ENCODE measurements at places on chromosomes 2 and 18.

- no peak for DNase-seq
Measured at GRCh38 chr2:232875256-232876121, 5.4 kb downstream of the SNORC start.

DNA sequence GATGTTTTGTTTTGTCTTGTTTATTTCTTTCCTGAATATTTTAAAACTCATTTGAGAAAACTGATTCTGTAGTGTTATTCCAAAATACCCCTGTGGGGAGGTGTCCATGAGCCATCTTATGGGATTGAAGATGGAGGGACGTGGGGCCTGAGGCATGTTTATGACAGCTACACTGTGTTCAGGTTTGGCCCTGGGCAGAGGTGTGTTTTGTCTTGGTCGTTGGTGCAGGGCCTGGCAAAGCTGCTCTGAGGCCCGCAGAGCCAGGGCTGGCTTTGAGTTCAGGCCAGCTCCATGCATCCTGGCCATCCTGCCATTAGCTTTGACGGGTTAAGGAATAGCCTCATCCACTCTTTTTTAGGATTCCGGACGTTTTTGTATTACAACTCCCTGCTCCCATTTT lies 68.9 kb downstream of the TMEM18 start:
- DNase-seq, result no peak

DNA sequence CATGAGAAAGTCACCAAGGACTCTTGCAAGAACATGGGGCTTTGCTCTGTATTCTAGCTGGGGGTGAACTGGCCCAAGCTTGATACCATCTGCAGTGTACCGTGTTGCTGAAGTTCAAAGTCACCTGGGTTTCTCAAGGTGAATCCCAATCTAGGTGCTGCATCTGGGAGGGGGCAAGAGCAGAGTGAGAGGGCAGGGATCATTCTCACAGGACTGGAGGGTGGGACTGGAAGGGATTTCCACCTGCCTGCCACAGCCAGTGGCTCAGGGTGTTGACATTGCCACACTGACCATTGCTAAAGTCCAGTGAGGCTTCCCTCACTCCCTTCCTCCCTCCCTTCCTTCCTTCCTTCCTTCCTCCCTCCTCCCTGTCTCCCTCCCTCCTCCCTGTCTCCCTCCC lies 98.7 kb downstream of the MYCN start:
- no peak for DNase-seq

- DNase-seq, result no peak
Measured at GRCh38 chr2:205218056-205218455, 464.2 kb upstream of the NRP2 start.

- no peak for DNase-seq
Measured at GRCh38 chr2:29447513-29447912, 332.3 kb downstream of the CLIP4 start.

GRCh38 chr2:200702646-200703118 lies 109.0 kb upstream of the BZW1 start:
- DNase-seq, result no peak

DNA sequence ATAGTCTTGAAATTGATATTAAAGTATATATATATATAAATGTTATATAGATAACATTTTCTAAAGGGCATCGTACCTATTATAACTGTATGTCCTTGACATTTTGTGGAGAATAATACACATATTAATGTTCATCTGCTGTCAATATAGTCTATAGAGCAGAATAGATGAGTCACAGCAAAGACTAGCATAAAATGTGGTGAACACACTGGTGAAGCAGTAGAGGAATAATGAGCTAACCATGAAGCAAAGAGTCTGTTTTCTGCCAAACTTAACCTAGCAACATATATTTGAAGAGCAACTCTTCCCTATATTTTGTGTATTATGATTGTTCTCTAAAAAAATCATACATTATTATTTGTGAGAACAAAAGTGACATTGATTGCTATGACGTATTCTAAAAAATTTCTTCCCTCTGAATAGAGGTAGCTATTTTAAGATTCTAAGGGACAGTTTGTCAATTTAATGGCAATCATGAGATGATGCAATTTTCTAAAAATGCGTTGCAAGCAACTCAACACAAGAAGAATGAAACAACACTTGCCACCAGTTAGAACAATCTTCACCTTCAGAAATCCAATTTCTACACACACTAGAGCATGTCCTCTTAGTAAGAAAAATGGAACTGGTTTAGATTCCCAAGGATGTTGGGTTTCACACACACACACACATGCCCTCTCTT lies 22.0 kb downstream of the DOCK10 start:
- no peak for DNase-seq

DNA sequence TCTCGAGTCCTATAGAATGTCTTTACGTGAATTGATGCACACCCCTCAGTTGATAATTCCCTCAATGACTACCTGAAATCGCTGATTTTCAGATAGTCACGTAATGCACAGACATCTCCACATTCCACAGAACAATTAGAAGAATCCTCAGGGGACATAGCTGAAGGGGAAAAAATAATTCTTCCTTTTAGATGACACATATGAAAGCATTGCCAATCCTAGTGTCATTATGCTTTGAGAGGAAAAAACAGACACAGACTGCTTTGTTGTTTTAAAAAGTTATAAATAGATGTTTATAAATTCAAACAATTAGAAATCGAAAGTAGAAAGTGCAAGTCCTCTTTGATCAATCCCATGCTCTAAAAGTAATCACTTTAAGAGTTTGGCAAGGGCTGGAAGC lies 100.6 kb upstream of the FN1 start:
- DNase-seq, result no peak

DNA sequence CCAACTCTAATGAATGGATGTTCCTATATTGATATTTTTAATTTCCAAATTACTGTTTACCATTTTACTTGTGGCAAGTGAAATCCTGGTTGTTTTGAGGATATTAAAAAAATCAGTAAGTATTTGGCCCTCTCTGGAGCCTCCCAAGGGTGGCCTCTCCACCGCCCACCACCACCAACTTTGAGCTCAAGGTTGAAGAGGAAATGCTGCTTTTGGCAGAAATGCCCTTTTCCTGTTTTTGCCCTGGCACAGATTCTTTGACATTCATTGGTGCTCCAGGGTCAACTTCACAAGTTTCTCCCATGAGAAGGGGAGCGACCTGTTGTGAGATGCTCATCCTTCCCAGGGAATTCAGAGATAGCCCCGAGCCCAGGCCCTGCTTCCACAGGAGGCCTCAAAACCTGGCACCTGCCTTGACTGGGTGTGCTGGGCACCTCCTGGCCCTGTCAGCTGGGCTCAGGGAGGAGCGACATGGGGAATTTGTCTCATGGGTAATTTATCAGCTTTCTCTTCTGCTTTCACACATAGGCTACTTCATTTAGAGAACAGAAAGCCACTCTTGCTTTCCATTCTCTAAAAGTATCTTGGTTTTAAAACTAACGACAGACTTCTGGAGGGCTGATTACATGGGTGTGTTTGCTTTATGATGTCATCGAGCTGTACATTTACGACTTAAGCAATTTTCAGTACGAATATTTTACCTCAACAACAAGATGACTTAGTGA lies 6.9 kb downstream of the CD8A start:
- DNase-seq, result no peak
